ENCODE measurements at places on chromosomes 4 and X. TPM values are rescaled to one million over a fixed set of nuclear protein-coding genes. Genes with fewer than 3 reads are reported as not detected.

GRCh38 chr4:129323658-129324057 is 227.7 kb downstream of the C4orf33 start:
- DNase-seq: no peak

AMTN gene
- polyA plus RNA-seq: not detected

FOXP3 gene
- polyA plus RNA-seq: 0.10 TPM

- DNase-seq: no peak
These were observed 284.8 kb upstream of the PPARGC1A start for GRCh38 chr4:24174602-24175001.

GRCh38 chrX:10506781-10507180 is 113.6 kb downstream of the MID1 start:
- no peak for DNase-seq
